ENCODE measurements at places on chromosomes 13 and 19.

DNA sequence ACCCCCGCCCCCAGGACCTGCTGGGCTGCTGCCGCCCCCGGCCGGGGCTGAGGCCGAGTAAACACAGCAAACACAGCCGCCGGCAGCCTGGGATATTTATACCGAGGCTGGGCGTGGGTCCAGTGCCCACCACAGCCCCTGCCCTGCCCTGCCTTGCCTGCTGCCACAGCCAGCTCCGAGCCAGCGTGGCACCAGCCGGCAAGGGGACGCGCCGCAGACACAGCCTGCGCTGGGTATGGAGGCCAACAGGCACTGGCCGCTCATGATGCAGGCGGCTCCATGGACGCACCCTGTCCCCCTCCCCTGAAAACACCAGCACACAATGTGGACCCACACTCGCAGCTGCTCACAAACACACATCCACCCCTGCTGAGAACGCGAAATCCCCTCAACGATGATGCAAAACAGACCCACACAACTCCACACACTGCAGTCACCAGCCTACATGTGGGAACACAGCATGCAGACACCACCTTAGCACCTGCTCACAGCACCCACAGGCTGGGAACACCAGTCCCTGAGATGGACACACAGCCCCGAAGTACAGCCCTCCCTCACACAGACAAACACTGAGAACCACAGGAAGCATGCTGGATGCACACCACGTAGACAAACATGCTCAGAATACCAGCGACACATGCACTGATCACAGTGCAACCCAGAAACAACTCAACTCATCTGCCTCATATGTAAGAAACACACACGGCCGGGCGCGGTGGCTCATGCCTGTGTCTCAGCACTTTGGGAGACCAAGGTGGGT, 16.2 kb downstream of the CCDC97 start:
- no peak for DNase-seq
- H3K4me3 ChIP-seq: peak overlapping the region; percentile 86
- H3K36me3 ChIP-seq: peaks cover 38% of the 10 kb centered on the region
- peak overlapping the region; percentile 95 for H3K27ac ChIP-seq
- peaks cover 28% of the 10 kb centered on the region for H3K27me3 ChIP-seq

- peak overlapping the region; percentile 57 for H3K27ac ChIP-seq
- H3K36me3 ChIP-seq: no peaks in the 10 kb centered on the region
- peak overlapping the region; percentile 82 for H3K4me3 ChIP-seq
- no peak for DNase-seq
- peaks cover 19% of the 10 kb centered on the region for H3K4me1 ChIP-seq
Observed at GRCh38 chr19:14135355-14135754, 1.0 kb downstream of the ASF1B start.

DNA sequence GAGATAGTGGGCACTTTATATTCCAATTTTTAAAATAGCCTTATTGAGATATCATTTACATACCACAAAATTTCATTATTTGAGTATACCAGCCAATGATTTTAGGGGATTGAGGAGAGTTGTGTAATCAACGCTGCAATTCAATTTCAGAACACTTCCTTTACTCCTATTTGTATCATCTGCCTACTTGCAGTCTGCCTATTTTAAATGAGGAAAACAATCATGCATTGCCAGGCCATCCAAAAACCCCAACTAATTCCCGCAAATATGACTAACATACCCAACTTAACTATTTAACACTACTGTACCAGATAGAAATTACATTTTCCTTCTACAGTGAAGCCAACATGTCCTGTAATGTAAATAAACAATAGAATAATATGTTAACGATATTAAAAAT, 26.7 kb downstream of the CAB39L start:
- no peaks in the 10 kb centered on the region for H3K36me3 ChIP-seq
- no peak for DNase-seq
- no peaks in the 10 kb centered on the region for H3K27me3 ChIP-seq
- H3K27ac ChIP-seq: no peak overlapping the region
- H3K4me3 ChIP-seq: no peak overlapping the region

GRCh38 chr13:103386341-103386740, 320.1 kb upstream of the SLC10A2 start:
- H3K4me3 ChIP-seq: no peak overlapping the region
- H3K27me3 ChIP-seq: no peaks in the 10 kb centered on the region
- DNase-seq: no peak
- H3K36me3 ChIP-seq: no peaks in the 10 kb centered on the region
- no peak overlapping the region for H3K27ac ChIP-seq
- H3K4me1 ChIP-seq: no peaks in the 10 kb centered on the region
